ENCODE measurements at places on chromosomes 7 and 10.

DNA sequence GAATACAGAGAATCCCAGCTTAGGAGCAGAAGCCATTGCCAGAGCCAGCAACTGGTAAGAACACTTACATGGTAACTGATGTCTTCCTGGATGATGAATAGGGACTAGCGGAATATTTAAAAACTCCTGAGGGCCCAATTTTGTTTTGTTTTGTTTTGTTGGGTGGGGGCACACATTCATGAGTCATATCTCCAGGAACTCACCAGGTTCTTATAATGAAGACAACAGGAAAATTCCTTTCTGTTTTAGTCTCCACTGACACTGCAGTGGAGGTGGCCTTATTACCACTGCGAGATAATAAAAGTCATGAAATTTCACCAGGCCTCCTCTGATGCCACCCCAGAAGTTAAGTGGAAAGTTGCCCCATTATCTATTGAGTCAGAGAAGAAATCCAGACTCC is 6.6 kb upstream of the CUZD1 start:
- no peak for DNase-seq

GRCh38 chr10:98246911-98247805 is 20.8 kb downstream of the LOXL4 start:
- no peak for DNase-seq

- peak; percentile 37 for DNase-seq
These were observed 43.1 kb upstream of the LBX1 start for GRCh38 chr10:101272229-101272868.

DNA sequence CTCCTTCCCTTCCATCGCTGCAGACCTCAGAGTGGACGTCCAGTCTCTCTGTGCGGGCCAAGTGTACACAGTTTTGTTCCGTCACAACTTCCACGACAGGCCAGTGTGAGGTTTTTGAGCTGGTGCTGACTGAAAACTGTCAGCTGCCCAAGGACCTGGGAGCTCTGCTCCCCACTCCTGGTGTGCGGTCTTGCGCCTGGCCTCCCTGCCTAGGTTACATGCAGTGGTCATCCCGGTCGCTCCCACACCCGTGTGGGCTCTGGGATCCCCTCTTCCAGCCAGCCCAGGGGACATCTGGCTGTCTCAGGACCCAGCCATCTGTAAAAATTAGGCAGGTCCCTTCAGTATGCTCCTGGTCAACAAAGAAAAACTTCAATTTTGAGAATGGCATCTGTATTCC is 127.5 kb downstream of the VIPR2 start:
- no peak for DNase-seq

GRCh38 chr10:88386821-88387773 is 196.0 kb downstream of the RNLS start:
- no peak for DNase-seq

DNA sequence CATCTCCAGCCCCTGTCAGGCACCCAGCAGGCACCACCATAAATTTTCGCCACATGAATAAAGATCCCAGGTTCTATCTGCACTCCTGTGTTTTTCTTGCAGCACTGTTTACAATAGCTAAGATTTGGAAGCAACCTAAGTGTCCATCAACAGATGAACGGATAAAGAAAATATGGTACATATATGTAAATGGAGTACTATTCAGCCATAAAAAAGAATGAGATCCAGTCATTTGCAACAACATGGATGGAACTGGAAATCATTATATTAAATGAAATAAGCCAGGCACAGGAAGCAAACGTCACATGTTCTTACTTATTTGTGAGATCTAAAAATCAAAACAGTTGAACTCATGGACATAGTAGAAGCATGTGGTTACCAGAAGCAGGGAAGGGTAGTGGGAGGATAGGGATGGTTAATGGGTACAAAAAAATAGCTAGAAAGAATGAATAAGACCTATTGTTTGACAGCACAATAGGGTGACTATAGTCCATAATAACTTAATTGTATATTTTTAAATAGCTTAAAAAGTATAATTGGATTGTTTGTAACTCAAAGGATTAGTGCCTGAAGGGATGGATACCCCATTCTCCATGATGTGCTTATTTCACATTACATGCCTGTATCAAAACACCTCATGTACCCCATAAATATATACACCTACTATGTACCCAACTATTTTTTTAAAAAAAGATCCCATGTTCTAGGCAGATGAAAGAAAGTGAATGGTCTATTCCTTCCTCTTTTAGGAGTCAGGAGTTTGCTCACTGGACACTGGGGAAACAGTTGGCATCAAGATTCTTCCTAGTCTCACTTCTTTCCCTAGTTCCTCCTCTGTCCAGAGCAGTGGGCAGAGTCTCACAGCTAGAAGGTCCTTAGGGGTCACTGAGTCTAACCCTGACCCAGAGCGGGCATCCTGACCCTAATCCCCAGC is 1.0 kb upstream of the NPFFR1 start:
- no peak for DNase-seq

DNA sequence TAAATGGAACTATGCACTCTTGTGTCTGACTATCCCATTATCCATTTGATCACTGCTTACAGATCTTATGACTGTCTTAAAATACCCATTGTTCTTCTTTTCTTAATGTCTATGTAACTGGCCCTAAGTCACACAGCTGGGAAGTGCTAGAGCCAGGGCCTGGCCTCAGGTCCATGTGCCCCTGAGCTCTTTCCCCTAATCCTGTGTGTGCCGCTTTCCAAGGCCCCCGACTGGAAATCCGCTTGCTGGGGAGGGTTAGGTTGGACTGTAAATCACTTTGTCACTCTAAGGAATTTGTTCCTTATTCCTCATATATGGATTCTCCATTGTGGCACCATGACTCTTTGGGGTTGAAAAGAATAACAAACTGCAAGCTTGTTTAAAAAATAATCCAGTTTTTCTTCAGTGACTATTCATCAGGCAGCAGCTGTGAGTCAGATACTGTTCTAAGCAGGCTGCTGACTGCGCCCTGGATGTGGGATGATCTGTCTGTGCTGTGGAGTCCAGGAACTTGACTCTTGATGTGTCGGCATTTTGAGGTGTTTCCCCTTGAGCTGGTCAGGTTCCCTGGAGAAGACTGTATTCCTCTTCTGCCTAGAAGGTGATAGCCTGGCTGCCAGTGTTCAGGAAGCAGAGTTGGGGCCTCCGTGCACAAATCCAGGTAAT is 236.3 kb downstream of the SDK1 start:
- no peak for DNase-seq

- DNase-seq: no peak
These were observed 33.0 kb downstream of the BTBD16 start for GRCh38 chr10:122304054-122304579.

DNA sequence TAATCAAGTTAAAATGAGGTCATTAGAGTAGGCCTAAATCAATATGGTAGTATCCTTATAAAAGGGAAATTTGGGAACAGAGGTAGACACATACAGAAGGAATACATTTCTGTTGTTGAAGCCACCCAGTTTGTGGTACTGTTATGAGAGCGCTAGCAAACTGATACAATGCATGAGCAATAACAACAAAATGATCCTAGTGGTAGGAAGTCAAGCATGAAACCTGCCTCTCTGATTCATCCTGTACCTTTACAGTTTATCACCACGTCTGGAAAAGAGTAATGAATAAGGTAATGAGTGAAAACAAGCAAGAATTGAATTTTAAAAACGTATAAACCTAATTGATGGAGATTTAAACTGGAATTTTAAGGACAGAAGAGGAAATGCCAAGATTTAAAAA is 217.2 kb downstream of the PCLO start:
- no peak for DNase-seq

DNA sequence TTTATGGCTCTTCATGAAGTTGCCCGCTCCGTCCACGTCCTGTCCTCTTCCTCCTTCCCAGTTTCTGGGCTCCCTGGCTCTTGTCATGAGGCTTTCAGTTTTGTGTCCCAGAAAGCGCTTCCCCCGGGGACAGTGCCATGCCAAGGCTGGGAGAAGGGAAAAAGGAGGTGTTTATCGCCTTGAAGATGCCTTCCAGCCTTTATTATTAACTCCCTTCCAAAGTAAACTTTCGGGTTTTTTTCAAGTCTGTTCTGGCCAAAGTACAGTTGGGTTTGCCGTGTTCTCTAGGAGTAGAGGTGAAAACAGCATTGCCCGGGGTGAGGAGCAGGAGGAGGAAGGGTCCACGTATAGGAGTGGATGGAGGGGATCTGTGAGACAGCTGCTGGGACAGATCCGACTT is 117.2 kb downstream of the CUX1 start:
- DNase-seq: no peak

GRCh38 chr7:150384406-150385301 is 5.5 kb downstream of the ZNF775 start:
- DNase-seq: no peak

GRCh38 chr10:130957423-130957822 is 354.1 kb downstream of the TCERG1L start:
- DNase-seq: no peak

GRCh38 chr10:59068581-59069191 is 107.8 kb upstream of the PHYHIPL start:
- DNase-seq: no peak

- no peak for DNase-seq
These were observed 46.2 kb upstream of the GDF10 start for GRCh38 chr10:47253651-47254375.

DNA sequence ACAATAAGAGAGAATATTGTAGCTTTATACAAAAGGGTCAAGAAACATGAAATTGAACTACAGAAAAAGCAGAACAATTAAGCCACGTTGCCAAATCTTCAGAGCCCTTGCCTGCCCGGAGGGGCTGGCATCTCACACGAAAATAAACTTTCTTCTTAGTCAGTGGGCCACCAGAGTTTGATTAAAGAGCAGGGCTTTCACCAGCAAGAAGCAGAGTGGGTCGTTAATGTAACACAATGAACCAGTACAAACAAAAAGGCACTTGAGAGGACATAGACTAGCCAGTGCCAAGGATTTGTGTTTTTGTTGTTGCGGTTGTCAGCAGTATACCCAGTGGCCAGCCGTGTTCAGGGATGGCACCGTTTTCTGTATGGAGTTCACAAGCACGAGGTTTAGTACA is 155.4 kb downstream of the NRP1 start:
- DNase-seq: no peak

DNA sequence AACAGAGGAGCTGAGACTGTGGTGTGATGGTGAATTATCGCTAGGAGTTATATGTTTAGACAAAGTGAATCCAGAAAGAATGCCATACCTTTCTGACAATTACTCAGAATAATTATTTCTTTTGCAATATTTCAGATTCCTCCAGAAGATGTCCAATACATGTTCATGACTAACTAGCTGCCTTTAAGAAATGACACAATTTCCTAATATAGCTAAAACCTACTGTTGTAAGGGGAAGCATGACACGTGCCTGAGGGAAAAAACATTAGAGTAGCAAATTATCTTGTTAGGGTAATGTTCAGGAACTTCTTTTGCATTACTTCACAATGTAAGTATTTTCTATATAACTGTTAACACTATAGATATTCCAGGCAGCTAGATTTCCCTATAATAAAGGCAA is 150.3 kb downstream of the COL28A1 start:
- no peak for DNase-seq

Measured in stimulated activated CD8-positive, alpha-beta memory T cell treated with anti-CD3 and anti-CD28 coated beads, Interleukin-7, amount 100 ng/mL, for 1 hour (primary cell).